Retinal pigment epithelial cell (primary cell): ENCODE measurements at places on chromosomes 11 and 22.

- DNase-seq = no peak
Measured at GRCh38 chr11:64990222-64990923, 6.4 kb downstream of the BATF2 start.

DNA sequence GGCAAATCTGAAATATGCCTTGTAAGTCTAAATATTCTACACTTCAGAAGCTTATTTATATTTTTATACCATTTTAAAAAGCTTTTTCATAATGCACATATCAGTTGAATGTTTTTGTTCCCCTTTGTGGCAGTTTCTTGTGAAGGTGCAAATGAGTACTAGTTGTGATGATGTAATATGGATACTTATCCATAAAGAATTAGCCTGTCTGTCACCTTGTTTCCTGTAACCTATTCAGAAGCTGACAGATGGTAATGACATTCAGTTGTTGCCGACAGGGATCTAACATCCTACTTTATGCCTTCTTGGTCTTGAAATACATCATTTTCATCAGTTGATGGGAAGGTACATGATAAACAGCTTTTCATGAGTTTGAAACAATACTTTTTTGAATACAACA is 2.9 kb downstream of the QSER1 start:
- DNase-seq = no peak

DNA sequence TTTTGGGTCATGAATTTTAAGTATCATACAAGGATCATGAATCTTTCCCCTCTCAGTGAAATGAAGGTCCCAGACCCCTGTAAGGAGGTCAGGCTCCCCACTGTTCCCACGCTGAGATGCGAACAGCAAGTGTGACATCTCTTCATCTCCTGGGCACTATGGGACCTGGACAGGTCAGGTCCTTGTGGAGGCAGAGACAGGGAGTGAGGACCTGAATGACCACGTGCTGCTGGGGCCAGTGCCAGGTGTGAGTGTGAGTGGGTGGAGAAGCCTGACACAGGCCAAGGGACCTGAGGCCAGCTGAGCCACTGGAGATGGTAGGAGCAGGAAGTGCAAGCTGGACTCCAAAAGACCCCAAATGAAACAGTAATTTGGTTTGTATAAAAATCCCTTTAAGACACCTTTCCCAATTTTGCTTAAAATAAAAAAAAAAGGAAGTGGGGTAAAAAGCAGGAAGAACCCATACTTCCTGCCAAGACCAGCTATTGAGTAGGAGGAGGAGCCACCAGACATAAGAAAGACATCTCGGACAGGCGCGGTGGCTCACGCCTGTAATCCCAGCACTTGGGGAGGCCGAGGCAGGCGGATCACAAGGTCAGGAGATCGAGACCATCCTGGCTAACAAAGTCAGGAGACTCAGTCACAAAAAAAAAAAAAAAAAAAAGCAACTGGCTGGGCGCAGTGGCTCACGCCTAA is 35.4 kb upstream of the SERPIND1 start:
- DNase-seq = no peak

GRCh38 chr11:65699306-65699705 is 12.7 kb upstream of the KAT5 start:
- no peak for DNase-seq

DNA sequence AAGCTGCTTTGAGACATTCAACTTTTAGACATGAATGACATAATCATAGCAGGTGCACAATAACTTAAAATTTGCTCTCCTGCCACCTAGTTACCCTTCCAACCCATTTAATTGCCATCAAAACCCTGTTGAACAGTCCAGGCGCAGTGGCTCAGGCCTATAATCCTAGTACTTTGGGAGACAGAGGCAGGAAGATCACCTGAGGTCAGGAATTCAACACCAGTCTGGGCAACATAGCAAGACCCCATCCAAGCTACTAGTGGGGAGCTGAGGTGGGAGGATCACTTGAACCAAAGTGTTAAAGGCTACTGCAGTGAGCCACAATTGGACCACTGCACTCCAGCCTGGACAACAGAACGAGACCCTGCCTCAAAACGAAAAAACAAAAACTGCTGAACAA is 4.0 kb upstream of the PHF21A start:
- no peak for DNase-seq

GRCh38 chr11:47969401-47969800 is 11.0 kb upstream of the PTPRJ start:
- DNase-seq = no peak

DNA sequence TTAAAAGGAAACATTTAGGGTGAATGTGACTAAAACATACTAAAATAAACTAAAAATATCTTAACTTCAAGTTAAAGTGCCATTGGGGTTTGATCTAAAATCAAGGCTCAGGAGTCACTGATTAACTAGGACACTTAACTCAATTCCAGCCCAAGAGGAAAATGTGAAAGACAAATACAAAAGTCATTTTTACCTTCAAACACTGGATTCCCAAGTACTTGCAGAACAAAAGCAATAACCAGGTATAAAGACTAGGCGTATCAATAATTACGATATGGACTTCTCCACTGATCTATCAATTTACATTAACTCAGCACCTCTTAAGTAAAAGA is 15.6 kb downstream of the ALKBH8 start:
- DNase-seq = no peak

GRCh38 chr22:41880653-41881052 is 34.2 kb downstream of the SHISA8 start:
- no peak for DNase-seq

GRCh38 chr22:37747080-37747714 is 50.3 kb downstream of the TRIOBP start:
- DNase-seq = no peak

DNA sequence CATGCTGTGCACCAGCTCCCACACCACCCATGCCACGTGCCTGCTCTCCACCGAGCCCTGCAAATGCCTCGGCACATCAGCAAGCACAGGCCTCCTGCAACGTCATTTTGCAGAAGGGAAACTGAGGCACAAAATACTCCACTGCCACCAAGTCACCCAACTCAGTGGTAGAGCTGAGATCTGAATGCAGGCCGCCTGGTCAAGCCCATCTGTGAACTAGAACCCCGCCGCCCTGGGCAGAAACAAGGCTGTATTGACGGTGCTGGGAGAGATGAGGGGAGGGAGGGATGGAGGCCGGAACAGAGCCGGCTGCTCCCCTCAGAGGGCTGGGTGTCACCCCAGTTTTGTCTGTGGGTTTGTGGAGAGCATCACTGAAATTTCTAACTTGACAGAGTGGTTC is 81.4 kb downstream of the CDKN1C start:
- DNase-seq = no peak

DNA sequence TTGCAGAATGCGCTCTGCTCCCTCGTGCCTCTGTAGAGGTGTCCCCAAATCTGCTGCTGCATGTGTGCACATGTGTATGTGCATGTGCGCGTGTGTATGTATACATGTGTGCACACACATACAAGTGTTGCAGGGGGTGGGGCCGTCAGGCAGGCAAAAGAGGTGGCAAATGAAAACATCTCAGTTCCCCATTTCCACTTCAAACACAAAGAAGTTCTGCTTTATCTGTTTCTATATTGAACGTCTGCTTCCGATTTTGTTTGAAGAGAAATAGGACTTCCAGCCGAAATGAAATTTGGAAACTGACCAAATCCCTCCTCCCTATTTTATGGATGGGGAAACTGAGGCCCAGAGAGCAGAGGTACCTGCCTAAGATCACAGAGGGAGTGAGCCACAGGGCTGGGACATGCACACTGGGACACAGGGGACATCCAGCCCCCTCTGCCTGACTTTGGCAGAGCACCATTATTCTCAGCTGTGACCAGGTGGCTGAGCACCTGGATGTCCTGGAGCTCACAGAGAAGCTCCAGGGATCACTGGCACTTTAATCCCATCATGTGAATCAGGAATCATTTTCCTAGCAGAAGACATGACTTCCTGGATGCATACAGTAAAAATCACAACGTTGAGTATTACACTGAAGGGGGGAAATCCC is 41.2 kb upstream of the ALX4 start:
- DNase-seq = no peak

DNA sequence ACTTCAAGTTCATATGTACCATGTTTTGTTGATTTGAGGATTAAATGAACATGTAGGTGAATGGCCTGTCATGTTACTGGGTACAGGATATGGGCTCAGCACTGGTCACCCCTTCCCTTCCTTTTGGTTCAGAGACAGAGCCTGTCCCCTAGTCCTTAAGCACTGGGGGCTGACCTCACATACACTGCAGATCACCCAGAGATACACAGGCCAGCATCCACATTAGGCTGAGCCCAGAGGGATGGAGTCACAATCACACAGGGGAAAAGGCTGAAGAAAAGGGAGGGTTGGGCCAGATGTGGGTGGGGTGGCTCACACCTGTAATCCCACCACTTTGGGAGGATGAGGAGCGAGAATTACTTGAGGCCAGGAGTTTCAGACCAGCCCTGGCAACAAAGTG is 62.3 kb downstream of the IGLL5 start:
- DNase-seq = no peak
